ENCODE measurements at places on chromosomes 7 and 10.

- no peak for DNase-seq
Observed at GRCh38 chr7:13276977-13277376, 589.5 kb downstream of the ARL4A start.

DNA sequence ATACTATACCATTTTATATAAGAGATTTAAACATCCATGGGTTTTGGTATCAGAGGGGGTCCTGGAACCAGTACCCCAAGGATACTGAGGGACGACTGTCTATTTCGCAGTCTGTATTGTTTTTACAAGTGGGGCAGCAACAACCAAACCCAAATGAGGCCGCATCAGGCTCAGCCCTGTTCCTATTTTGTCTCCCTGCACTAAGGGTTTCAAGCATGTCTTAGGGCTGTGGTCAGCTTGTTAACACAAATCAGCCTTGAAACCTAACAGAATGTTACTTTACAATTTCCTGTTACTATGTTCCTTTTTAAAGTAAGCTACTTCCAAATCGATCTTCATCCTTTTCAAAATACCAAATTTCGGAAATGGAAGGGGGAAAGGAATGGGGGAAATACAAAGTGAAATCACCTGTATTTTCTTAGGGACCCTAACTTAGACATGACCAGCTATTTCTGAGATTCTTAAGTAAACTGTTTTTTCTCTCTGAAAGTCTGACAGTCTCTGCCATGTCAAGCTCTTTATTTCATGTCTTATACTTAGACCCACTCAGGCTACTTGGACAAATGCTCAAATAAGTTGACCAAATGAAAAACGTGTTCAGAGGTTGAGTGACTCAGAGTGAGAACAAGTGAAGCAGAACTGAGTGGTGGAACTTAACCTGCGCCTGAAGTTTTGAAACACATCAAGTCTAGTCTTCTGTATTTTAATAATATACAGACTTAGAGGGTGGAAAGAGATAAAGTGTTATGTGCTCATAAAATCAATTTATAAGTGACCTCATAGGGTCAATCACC is 75.8 kb downstream of the C1GALT1 start:
- DNase-seq, result no peak

- no peak for DNase-seq
Observed at GRCh38 chr7:4951903-4952636, 6.9 kb downstream of the MMD2 start.

DNA sequence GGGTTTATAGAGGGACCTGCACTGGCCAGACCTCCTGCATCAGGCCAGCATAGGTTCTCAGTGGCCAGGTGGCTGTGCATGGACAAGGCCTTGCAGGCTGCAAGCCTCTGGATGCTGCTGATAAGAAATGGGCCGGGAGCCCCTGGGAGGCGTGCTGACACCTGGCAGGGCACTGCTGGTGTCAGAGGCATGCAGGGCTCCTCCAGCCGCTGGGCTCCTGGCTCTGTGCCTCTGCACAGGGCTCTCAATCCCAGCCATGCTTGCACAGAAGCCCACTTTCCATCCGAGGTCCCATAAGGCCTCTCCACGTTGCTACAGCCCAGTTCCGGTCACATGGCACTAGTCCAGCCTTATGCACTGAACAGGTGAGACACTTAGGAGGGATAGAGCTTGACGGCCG is 27.3 kb downstream of the ANTXRL start:
- DNase-seq, result no peak

GRCh38 chr7:38413784-38414183 is 140.3 kb upstream of the TARP start:
- no peak for DNase-seq

- DNase-seq, result peak; percentile 27
Observed at GRCh38 chr10:71964743-71965515, 734 bp downstream of the CHST3 start.

- DNase-seq, result no peak
Observed at GRCh38 chr10:110410329-110411046, 87.2 kb upstream of the DUSP5 start.

All from activated T-cell treated with anti-CD3 and anti-CD28 coated beads for 1 hour (primary cell).